ENCODE measurements at places on chromosomes 7 and 10. TPM values are rescaled to one million over a fixed set of nuclear protein-coding genes. Genes with fewer than 3 reads are reported as not detected.

Gene PKD2L1
- total RNA-seq, result 0.39 TPM

Gene COL13A1
- total RNA-seq, result not detected

Gene TMEM236
- 3.0 TPM for total RNA-seq

Gene JAKMIP3
- 0.48 TPM for total RNA-seq

Gene MAT1A
- total RNA-seq, result 0.13 TPM

Gene SPDYE11
- not detected for total RNA-seq

Gene SSC4D
- total RNA-seq, result 3.7 TPM

Gene RAB19
- not detected for total RNA-seq

Gene PANK1
- total RNA-seq, result 2.6 TPM

Gene LRMDA
- 26.6 TPM for total RNA-seq

Gene TAS2R3
- 0.61 TPM for total RNA-seq

DNA sequence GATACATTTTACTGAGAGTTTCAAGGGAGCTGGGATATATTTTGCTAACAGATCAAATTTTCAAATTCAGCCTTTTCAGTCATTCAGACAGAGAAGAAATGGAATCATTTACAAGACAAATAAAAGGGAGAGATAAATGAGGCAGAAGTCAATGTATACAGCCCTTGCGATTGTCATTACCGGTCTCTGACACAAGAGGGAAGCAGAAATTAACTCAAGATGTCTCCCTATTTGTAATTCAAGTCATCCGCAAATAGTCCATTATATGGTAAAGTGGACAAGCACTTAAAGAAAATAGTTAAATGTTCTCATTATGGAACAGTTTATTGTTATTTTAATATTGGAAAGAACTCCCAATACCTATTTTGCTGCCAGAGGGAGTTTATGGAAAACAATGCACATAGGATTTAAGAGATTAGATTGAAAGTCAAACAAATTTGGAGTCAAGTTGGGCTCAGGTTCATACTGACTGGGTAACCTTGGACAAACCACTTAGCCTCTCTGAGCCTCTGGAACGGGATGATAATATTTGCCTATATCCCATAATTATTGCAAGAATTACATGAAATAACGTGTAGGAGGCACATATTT, 89.3 kb upstream of the PRKCQ start:
- DNase-seq, result no peak

DNA sequence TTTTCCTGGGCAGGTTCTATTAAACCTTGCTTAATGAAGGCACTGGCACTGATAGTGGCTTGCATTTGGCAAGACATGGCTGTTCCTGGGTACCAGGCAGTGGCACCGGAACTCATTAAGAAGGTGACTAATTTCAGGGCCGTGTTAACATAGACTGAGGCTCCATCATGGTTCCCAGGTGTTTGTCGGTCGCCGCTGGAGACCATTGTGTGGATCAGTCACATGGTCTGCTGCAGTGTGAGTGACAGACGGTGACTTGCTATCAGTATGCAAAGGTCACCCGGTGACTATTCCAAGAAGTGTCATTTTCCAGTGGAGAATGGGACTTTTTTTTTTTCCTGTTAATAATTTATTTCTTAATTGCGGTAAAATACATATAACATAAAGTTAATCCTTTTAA, 106.3 kb downstream of the INSYN2A start:
- DNase-seq, result no peak

- no peak for DNase-seq
Observed at GRCh38 chr10:44413416-44413815, 28.5 kb upstream of the CXCL12 start.

- no peak for DNase-seq
Observed at GRCh38 chr7:43535810-43536585, 46.9 kb upstream of the STK17A start.

- DNase-seq, result no peak
Observed at GRCh38 chr7:34247468-34247867, 342.1 kb downstream of the BMPER start.

DNA sequence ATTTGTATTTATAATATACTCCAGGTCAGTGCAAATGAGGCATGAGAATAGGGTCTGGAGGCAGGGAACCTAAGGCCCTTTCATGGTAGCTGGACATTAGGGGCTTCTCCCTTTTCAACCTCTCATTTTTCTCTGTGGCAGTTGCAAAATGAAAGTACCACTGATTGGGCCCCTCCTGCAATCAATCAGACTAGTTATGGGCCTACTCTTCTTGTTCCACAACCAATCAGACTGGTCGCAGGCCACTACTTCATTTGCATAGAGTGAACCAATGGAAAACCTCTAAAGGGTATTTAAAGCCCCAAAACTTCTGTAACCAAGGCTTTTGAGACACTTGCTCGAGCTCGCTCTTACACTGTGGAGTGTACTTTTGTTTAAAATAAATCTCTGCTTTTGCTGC, 10.0 kb upstream of the PRPS1L1 start:
- no peak for DNase-seq

- peak; percentile 59 for DNase-seq
Observed at GRCh38 chr10:78337016-78337415, 303.4 kb downstream of the RPS24 start.

DNA sequence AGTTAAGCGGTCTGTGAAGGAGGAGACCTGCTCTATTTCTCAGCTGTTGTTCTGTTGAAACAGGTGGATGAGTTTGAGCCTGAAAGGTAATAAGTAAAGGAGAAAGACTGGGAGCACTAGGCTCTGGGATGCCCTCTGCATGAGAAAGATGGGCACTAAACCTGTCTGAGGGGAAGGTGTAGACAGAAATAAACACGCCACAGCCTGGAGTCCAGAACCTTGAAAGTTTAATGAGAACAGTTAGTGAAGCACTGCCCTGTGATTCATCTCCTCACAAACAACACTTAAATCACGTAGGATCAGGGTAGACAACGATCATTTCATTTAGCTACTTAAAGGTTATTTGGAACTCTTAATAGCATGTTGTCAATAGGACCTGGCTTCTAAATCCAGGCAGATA, 193.1 kb downstream of the PHTF2 start:
- no peak for DNase-seq

DNA sequence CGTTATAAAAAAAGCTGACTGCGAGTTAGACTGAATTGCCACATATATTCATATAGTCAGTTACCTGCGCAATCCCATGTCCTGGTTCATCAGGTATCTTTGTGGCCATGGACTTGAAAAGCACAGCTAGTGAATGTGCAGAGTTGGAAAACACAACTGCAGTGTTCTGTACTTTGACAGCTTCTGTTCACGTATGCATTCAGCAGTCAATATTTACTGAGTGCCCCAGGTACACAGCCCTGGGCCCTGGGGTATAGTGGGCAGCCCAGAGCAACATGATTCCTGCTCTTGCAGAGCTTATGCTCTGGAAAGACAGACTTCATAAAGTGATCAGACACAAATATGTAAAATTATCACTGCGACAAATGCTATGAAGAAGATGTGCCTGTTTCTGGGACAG, 313.9 kb downstream of the PHTF2 start:
- DNase-seq, result no peak

DNA sequence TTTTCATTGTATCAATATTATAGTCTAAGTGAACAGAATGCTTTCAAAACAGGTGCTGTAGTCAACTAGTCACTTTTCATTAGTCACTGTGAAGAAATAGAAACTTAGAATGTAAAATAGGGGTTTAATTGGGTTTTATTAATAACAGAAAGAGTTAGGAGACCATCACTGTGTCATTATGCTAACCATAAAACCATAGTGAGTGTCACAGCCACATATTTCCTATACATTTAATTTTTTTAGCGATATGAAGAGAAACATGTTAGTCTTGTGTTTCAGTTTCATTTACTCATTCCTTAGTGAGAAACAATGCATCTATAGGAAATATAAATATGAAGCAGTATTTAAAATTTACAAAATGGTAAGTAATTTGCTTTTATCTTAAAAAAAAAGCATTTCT, 22.2 kb downstream of the SPAG6 start:
- no peak for DNase-seq

GRCh38 chr10:22635650-22636049, 78.7 kb downstream of the PIP4K2A start:
- no peak for DNase-seq

GRCh38 chr10:28453926-28454325, 79.0 kb upstream of the WAC start:
- no peak for DNase-seq

- DNase-seq, result no peak
Observed at GRCh38 chr10:14459665-14460064, 128.9 kb upstream of the FRMD4A start.

GRCh38 chr10:13528875-13529713, at the start of gene BEND7:
TSS of gene BEND7 (minus strand) at chr10:13529014. CDS start at chr10:13528533, 481 bp downstream.
- no peak for DNase-seq

DNA sequence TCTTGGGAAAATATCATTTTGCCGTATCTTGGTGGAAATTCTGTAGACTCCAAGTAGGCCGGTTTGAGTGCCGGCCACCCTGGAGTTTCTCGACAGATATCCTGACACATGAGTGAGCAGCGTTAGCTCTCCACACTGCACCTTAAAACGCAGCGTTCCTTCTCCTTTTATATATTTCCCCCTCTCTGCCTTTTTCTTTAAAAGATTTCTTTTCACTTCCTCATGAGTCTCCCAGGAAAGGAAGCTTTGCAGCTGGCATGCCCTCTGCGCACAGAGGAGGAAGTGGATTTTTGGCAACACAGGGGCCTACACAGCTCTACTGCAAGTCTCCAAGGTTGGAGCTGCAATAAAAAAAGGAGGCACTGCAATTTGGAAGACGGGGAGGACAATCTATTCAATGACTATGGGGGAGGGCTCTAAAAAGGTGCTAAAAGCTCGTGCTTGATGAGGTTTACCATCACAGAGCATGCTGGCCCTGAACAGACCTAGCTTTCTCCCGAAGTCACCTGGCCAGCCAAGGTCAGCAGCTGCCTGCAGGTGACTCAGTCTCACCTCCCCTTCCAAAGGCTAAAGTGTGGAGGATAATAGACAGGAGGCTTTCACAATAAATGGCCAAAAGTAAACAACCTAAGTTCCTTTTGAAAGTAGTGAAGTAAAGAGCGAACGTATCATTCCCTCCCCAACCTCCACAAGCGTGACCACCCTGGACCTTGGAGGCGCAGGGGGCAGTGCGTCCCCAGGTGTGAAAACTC, 252.8 kb downstream of the ZMYND11 start:
- DNase-seq, result no peak

GRCh38 chr7:155646669-155647068, 2.2 kb downstream of the RBM33 start:
- no peak for DNase-seq

GRCh38 chr10:109922358-109922975, 844 bp downstream of the XPNPEP1 start:
- DNase-seq, result no peak

DNA sequence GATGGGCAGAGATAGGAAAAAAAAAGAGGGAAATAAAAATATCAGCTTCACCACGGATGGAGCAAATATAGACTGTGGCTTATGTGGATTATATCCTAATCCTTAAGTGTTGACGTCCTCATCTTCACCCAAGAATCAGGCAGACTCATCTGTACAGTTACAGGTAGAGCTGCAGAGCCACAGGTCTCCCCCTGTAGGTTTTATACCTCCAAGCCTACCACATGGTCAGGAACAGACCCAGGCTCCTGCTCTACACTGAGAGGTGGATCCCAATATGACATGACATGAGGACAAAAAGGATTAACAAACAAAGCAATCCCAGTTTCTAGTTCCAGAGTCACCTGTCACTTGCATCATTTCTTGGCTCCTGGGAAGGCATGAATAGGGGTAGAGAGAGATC, 400.8 kb downstream of the SEMA3D start:
- DNase-seq, result no peak

DNA sequence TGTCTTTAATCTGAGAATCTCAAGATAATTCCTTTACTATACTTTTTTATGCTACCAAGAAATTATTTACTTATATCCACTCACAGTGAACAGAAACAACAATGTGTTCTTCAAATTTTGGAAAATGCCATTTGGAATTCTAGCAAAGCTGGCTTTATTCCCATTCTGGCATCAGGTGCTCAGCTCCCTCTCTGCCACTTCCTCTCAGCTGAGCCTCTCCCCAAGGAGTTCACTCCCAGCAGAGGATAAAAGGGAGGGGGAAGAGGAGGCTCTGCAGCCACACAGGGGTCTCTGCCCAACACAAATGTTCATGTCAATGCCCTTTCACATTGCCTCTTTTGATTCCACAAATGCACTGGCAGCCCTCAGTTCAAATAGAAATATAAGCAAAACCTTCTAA, 116.9 kb downstream of the CPEB3 start:
- no peak for DNase-seq
